Amygdala (tissue), 56 donors: ENCODE measurements at places on chromosomes 1 and 21.

GRCh38 chr1:43847290-43847689, 86.3 kb upstream of the ARTN start:
- DNase-seq: no peak

- DNase-seq: no peak
Observed at GRCh38 chr1:27408151-27408550, 15.7 kb downstream of the GPR3 start.

DNA sequence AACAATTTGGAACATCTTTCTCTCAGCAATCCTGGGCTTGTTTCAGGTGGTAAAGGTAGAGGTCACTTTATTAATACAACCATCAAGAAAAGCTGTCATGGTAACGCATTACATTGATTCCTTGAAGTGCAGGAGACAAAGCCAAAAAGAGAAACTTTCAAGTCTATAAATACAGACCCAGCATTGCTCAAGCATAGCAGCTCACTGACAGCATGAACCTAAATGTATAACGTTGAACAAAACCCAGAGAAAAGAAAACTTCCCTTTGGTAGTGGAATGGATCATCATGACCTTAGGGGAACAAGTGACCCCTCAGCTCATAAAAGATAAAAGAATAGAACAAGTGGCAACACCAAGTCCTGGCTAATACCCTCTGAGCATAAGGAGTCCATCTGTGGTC, 332.2 kb downstream of the NTNG1 start:
- no peak for DNase-seq

GRCh38 chr1:180213401-180214170, 16.5 kb upstream of the LHX4 start:
- no peak for DNase-seq

GRCh38 chr1:47921935-47922415, 75.2 kb downstream of the TRABD2B start:
- no peak for DNase-seq

- DNase-seq: no peak
Observed at GRCh38 chr1:202023001-202023433, 12.6 kb downstream of the ELF3 start.

DNA sequence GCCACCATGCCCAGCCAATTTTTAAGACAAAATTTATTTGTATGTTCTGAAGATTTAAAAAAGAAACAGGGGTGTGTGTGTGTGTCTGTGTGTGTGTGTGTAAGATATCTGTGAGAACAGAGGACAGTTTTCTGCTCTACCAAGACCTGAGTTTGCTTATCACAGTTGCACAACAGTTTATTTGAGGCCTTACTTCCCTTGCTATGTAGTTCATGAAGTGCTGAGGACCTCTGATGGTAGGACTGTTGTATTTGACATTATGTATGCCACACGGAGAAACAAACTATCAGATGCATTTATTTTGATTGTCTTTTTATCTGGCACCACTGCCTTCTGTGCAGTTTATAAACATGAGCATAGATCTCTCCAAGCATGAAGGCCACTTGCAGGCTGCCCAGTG, 355.2 kb downstream of the PBX1 start:
- DNase-seq: no peak

DNA sequence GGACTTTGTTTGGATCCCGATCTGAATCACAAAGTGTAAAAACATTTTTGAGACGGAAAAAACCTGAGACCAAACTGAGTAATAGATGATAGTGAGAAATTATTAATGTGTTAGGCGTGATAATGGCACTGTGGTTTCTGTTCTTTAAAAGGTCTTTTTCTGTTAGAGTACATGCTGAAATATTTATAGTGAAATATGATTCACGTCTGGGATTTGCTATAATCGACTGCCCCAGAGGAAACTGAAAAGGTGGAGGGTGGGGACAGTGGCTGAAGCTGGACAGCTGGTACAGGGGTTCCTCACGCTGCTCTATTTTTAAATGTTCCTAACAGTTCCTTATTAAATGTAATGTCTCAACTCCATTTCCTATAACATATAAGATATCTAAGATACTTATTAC, 11.2 kb downstream of the URB1 start:
- DNase-seq: no peak

DNA sequence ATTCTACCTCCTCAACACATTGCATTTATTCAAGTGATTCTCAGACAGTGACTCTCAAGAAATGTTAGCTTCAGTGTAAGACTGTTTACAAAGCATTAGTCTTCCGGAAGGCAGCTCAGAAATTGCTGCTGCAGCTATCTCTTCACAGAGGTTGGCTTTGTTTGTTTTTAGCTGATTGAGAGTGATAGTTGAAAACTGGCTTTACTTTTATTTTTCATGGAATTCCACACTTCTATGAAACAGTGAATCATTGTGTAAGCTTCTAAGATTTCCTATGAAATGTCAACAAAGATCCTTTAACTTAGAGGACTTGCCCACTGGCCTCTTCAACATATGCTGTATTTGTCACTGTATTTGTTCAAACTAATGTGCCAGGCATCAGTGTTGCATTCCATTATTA, 121.3 kb downstream of the TNNI3K start:
- DNase-seq: no peak

- no peak for DNase-seq
Observed at GRCh38 chr1:111140680-111140967, 601 bp downstream of the CEPT1 start.

GRCh38 chr1:77120950-77121349, 98.3 kb downstream of the PIGK start:
- no peak for DNase-seq

GRCh38 chr21:44499631-44500030, 40.4 kb downstream of the KRTAP10-1 start:
- no peak for DNase-seq
